ENCODE measurements at places on chromosomes 1 and 21.

- DNase-seq, result no peak
These were observed 5.7 kb upstream of the CPLANE2 start for GRCh38 chr1:16242556-16243214.

- no peak for DNase-seq
These were observed 179.9 kb downstream of the HMCN1 start for GRCh38 chr1:185914089-185914488.

DNA sequence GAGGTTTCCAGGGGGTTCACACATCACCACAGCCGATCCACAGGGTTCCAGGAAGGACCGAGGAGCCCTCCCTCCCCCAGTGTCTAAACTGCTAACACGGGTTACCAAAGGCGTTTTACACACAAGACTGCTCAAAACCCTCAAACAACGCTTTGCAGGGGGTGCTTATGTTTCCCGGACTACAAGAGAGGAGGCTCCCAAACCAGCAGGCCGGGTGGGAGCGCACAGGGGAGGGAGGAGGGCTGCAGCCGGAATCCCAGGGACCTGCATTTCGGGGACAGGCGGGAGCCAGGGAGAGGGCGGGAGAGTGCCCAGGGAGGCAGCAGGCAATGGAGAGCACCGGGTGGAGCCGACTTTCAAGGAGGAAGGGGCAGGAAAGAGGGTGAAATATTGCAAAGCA is 50.8 kb downstream of the ACBD3 start:
- no peak for DNase-seq

GRCh38 chr1:195185321-195185720 is 1422.9 kb downstream of the KCNT2 start:
- DNase-seq, result no peak

- DNase-seq, result no peak
These were observed 120.7 kb downstream of the CRB1 start for GRCh38 chr1:197388801-197389200.

DNA sequence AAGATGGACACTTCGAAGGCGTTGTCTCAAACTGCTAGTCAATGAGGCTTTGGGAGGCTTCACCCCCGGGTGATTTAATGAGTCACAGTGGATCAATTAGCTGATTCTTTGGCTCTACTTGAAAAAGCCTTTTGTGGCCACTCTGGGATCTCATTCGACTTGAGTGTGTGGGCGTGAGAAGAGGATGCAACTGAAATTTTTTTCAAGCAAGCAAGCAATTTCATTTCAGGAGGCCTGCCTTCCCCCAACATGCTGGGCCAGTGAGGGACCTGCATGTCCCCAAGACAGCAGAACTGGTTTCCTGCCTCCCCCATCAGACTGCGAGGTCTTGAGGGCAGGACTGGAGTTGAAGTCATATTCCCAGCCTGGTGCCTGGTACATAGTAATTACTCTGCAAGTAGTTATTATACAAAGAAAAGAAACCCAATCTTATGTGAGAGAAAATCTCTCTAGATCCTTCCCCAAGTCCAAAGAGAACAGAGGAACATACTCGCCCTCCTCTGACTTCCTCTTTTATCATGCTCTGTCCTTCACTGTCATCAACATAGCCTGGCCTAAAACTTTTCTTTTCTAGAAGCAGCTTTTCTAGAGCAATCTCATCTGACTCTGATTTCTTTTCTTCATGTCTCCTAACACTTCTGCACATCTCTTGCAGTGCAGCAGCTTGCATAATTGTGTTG is 22.7 kb downstream of the SYT6 start:
- peak; percentile 21 for DNase-seq

DNA sequence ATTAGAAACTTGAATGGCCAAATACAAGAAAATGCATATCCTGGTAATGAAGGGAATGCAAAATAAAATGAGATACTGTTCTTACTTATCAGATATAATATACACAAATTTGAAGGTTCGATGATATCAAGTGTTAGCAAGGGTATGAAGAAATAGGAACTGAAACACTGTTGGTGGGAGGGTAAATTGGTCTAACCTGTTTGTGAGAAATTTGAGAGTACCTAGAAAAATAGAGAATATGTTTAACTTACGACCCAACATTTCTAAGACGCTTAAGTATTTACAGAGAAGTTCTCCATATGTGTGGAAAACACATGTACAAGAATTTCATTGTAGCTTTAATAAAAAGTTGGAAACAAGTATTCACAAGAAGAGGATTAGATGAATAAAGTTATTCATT is 25.9 kb downstream of the ATG4C start:
- no peak for DNase-seq

GRCh38 chr21:29018540-29018939 is 609 bp downstream of the RWDD2B start:
- DNase-seq, result peak; percentile 51

DNA sequence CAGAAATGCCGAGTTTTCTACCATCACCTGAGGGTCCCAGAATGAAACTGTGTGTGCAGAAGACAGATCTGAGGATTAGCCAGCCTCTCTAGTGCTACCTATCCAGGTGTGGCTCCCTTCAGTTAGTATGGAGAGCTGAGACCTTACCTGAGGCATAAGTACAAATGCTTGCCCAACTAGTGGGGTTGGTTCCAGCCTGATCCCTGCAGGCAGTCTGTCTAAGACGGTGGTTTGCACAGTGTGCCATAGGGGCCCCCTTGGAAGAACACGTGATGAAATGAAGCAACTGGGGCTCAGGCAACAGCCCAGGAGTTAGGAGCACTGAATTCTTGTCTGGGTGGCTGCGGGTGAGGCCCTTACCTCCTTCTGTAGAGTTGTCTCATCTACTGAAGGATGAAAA is 15.6 kb downstream of the S100A7A start:
- no peak for DNase-seq

DNA sequence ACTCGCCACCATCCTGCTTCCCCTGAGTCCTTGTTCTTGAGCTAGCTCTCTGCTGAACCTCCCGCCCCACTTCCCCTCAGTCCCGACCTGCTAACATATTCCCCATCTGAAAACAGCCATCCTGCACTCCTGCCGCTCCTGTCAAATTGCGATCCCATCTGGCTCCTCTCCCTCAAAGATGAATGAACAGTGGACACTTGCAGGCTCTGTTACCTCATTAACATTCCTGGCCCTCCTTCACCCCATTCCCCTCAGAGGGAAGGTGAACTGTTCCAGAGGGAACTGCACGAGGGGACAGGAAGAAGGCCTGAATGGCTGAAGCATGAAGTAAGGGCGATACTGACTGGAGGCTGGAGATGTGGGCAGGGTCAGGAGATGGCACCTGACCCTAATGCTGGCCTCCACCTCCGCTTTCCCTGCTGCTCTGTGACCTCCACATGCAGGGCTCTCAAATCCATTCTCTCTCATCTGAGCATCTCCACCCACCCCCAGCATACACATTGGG is 7.4 kb upstream of the CELSR2 start:
- DNase-seq, result no peak

DNA sequence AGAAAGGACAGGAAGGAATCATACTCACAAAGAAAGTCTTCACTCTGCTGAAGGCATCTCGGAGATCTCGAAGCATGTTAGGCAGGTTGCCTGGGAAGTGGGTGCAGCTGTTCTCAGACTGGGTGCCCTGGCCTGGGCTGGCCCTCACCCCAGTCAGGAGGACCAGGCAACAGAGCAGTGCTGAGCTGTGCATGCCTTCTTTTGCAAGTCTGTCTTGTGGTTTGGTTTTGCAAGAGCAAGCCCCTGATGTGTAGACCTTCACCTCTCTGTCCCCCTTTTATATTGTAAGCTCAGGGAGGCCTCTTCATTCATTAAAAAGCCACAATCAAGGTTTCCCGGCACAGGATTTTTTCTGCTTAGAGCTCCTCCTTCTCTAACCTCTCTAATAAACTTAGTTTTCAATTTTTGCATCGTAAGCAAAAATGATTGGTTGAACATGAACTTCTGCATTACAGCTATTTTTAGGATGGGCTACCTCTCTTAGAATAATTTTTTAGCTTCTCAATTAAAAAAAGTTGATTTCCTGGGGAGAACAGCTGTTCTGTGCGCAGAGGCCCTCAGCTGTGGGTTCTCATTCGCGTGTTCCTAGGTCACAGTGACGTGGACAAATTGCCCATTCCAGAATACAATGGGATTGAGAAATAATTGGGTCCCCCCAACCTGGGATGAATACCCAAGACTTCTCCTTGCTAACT is at the start of gene IL10:
TSS of gene IL10 (minus strand) at position 252 of the 695 bp plus-strand sequence. CDS start at position 193, 59 bp downstream.
- peak; percentile 41 for DNase-seq

- no peak for DNase-seq
These were observed 83.6 kb upstream of the NFIA start for GRCh38 chr1:60998786-60999185.

Data from hematopoietic multipotent progenitor cell treated with erythropoietin and hydrocortisone succinate and interleukin-3 and kit ligand, for 6 days (in vitro differentiated cells).